ENCODE measurements at places on chromosomes 11 and 22. TPM values are rescaled to one million over a fixed set of nuclear protein-coding genes. Genes with fewer than 3 reads are reported as not detected.

DNA sequence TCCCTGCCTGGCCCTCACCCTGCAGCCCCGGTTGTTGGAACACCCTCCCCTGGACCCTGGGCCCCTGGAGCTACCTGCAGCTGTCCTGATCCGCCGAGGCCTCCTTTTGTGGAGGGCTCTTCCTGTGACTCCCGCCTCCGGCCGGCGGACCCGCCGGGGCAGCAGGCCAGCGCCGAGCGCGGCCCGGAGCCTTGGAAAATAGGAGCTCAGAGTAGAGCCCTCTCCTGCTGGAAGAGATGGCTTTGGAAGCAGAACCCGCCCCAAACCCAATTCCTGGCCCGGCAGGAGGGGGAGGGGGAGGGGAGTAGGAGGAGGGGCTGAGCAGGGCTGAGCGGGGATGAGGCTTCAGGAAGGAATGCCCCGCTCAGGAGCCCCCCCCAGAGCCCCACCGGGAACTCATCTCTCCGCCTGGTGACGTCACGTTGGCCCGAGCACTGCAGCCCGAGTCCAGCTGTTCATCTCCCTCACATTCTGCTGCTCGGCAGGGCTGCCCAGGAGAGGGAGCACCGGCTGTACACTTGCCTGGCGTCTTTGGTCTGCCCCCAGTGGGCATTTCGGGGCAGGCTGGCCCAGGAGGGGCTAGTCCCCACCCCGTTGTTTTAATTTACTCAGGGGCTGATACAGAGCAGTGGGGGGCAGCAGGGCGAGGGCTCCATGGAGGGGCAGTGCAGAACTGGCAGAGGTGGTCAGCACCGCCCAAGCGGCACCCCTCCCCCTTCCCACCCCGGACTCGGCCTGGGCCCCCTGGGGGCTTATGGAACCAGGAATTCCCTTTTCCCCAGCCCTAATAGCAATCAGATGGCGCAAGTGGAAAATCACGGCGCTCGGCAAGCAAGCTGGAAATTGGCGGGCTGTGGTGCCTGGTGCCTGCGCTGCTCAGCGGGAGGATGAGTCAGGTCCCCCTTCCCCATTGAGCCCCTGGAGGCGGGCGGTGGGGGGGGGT lies at the start of gene MRGPRF:
Gene MRGPRF, minus strand, starts transcription at position 238 of the 943 bp plus-strand sequence. CDS start 3,345 bp downstream, outside the sequence.
- DNase-seq = peak; percentile 96

GRCh38 chr11:108872781-108873291 lies 208.0 kb downstream of the DDX10 start:
- DNase-seq = no peak

GRCh38 chr11:61637277-61637676 lies 42.9 kb upstream of the DAGLA start:
- DNase-seq = no peak

- no peak for DNase-seq
These were observed 87.9 kb upstream of the B3GAT1 start for GRCh38 chr11:134499990-134500389.

- no peak for DNase-seq
These were observed 44.0 kb downstream of the SMIM38 start for GRCh38 chr11:69199583-69200315.

DNA sequence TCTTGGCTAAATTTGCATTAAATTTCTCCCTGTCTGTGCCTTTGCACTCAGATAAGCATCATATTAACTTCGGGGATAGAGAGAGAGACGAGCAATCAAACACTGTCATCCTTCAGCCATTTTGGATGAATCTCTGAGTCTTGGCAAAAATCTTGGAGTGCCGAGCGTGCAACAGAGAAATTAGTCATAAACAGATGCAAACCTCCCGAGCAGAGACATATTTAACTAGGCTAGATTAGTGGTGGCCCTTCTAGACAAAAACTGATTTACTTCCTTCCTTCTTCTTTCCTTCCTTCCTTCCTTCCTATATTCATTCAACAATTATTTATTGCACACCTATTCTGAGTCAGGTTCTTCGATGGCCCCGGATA lies 114.4 kb upstream of the BLID start:
- DNase-seq = no peak

DNA sequence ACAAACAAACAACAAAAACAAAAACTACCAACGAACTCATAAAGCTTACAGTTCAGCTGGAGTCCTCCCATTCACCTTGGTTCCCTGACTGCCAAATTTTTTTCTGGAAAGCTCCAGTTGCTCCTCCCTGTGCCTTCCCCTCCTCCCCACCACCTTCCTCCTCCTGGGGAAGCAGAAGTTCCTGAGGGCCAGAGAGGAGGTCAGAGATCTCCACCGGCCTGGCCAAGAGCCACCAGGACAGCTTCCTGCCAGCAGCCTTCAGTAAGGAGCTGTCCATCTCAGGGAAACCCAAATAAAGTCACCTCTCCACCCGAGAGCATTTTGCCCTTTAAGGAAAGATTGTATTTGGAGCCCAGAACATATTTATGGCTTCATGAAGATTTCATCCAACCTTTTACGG lies 20.0 kb downstream of the APLNR start:
- no peak for DNase-seq

- DNase-seq = no peak
These were observed 729 bp upstream of the CHKB start for GRCh38 chr22:50583294-50583861.

DNA sequence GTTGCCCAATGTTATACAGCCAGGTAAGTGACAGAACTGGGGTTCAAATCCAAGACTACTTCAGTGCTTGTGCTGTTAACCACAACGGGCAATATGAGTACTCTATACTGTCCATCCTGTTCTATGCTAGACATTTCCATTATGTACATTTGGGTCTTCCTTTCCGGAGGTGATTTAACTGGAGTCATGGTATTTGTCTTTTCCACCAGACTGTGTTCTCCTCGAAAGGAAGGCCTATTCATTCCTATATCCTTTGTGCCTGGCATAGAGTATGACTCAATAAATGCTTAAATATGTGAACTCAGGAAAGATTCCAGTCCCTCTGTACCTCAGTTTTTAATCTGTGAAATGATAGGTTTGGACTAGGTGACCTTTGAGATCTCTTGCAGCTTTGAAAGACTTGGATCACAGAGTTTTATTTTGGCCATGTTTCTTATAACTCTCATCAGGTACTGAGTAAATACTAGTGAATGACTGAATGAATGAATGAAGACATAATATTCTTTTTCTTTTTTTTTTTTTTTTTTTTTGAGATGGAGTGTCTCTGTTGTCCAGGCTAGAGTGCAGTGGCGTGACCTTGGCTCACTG lies 6.6 kb downstream of the RNF121 start:
- DNase-seq = no peak

DNA sequence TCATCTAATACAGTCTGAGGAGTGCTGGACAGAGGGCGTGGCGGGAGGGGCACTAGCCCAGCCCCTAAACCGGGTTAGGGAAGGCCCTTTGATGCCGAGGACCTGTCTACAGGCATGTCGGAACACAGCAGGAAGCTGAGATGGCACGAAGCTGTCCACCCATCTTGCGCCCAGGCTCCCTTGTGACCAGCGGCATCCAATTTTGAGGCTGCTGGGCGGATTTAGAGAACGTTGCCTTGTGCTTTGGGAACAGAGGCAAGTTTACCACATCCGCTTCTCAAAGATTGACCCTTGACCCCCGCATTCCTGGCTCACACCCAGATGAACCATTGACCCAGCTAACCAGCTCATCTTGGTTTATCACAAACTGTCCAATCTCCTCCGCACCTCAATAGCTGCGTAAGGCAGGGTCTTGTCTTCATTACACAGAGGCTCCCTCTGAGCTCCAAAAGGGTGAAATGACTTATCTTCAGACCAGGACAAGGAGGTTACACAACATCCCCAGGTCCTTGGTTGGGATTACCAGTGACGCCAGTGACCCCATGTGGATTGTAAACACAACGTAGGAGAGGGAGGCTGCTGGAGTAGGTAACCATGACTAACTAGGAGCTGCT lies 4.5 kb downstream of the FAM83F start:
- DNase-seq = no peak

DNA sequence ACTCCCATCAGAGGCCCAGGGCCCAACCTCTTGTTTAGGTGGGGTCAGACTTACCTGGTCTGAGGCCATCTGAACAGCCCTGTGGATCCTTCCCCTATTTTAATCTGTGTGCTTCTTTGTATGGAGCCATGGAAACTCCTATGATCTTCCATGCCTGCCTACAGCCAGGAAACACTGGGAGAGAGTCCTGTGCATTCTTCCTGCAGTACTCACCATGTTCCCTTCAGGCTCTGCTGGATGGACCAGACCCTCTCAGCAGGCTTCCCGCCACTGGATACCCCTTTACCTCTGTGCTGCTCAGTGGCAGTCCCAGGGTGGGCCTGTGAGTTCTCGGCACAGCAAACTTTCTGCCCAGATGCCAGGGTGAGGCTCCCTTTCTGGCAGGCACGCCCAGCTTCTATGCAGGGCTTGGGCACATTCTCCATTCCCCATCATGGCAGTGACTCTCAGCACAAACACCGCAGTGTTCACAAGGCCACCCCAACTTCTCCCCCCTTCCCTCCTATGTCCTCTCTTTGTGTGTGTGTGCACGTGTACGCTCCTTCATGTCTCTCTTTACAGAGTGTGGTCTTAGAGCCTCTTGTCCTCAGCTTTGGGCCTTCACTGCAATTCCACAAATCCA lies 34.8 kb downstream of the NEU3 start:
- no peak for DNase-seq

DNA sequence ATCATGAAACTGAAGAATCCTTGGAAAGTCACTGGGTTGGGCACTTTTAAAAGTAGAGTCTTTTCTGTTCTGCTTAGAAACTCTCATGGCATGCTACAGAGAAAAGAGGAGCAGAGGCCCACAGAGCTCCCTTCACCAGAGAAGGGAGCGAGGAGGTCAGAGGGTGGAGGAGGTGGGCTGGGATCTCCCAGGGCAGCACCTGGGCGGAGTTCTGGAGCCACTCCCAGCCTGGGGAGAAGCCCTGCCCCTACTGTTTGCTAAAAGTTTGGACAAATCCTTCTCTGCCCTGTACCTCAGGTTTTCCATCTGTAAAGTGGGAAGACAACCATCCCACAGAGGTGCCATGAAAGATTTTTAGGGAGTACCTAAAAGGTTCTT lies 299.1 kb downstream of the KIRREL3 start:
- no peak for DNase-seq

- DNase-seq = no peak
These were observed 42.8 kb downstream of the ZNF202 start for GRCh38 chr11:123698546-123699127.

- DNase-seq = no peak
These were observed at the start of gene LGALS12 for GRCh38 chr11:63505857-63506528. Gene LGALS12, plus strand, starts transcription at chr11:63506084. Its CDS starts 375 bp downstream, at chr11:63506459.

DNA sequence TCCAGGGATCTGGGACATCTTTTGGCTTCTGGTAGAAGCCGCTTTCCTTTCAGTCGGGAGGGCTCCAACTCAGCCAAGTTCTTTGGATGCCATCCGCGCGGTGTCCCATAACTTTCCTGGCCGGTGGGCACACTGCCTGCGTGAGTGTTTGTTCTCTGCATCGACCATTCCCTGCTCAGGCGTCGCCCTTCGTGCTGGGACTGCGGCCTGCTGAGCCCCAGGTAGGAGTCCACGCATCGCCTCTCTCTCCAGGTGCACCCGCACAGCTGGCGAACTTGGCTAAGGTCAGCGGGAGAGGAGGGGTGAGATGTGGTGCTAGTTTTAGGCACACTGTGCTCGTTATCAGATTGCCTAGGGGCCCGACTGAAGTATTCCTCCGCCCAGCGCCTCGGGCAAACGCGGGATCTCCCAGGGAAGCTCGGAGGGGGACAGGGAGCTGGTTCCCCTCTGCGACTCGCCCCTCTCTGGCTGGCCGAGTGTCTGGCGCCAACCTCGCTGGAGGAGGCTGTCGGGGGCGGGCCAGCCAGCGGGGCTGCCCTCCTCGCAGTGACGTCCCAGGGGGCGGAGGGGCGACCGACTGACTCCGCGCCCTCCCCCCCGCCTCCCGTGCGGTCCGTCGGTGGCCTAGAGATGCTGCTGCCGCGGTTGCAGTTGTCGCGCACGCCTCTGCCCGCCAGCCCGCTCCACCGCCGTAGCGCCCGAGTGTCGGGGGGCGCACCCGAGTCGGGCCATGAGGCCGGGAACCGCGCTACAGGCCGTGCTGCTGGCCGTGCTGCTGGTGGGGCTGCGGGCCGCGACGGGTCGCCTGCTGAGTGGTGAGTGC lies at the start of gene LAYN:
Gene LAYN, plus strand, starts transcription at position 607 of the 823 bp plus-strand sequence. Its CDS starts 124 bp downstream, at position 731.
- no peak for DNase-seq

DNA sequence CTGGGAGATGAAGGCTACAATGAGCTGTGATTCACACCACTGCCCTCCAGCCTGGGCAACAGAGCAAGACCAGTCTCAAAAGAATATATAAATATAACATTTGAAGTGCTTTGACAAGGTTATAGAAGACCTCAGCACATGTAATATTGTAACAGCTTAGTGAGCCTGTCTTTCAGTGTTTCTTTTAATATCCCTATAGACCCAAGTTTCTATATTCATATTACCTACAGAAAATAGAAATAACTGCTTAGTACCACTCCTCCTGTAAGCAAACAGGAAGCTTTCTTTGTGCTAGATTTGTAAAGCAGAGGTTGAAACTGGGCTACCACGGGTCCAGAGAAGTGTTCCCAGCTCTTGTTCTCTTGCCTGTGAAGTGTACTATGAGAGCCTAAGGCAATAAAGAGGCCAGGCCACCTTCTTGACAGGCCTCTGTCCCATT lies 68.2 kb downstream of the PPP2R1B start:
- DNase-seq = no peak

GRCh38 chr11:69357458-69358397 lies 63.8 kb downstream of the MYEOV start:
- DNase-seq = peak; percentile 11

GRCh38 chr22:49047447-49047846 lies 780.2 kb downstream of the BRD1 start:
- no peak for DNase-seq

DNA sequence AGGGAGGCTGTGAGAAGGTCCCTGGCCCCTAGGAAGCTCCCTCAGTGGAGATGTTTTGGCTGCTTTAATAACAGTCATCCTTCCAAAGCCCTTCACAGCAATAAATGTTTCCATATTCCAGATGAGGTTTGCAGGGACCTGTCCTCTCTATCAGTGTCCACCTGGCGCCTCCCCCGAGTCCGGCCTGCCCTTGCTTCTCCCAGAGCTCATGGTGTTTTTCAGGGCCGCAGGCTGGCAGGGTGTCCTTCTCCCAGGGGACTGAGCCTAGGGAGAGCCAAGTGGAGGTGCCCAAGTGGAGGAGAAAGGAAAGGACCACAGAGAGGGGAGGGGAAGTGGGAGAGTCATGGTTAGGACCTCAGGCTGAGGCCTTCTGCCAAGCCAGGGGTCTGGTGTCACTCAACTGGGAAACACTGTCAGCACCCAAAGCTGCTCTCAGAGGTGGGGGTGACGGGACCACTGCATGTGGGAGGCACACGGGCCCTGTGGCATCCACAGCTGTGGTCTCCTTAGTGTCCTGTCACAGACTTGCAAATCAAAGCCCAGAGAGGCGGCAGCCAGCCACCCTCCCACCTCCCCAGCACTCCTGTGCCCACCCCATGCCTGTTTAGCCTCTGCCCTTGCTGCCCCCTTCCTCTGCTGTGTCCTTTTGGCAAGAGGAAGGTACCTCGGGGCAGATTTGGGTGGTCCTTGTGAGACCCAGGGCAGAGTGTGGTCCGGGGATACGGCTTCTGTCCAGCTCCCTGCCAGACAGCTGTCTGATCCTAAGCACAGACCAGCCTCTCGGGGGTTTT lies 6.4 kb downstream of the DERL3 start:
- DNase-seq = no peak

Gene P4HA3
- not detected for total RNA-seq

Gene MMP10
- total RNA-seq = not detected

Gene MMP13
- not detected for total RNA-seq

Gene RIMBP3B
- total RNA-seq = not detected

Gene MS4A8
- total RNA-seq = not detected

Gene C11orf65
- 0.28 TPM for total RNA-seq

Gene C11orf86
- total RNA-seq = not detected

Gene DUSP8
- 24.5 TPM for total RNA-seq

Gene ARL14EP
- 29.3 TPM for total RNA-seq

Data from right atrium auricular region (tissue), 2 donors.